ENCODE measurements at places on chromosomes 5 and 9. TPM values are rescaled to one million over a fixed set of nuclear protein-coding genes. Genes with fewer than 3 reads are reported as not detected.

The STOML2 gene
- total RNA-seq, result 61.2 TPM

The SPINK1 gene
- total RNA-seq, result not detected

The MARCHF3 gene
- total RNA-seq, result 21.9 TPM

The PROB1 gene
- 2.0 TPM for total RNA-seq

The RAB3C gene
- total RNA-seq, result 115 TPM

The C6 gene
- total RNA-seq, result 1.2 TPM

The LECT2 gene
- total RNA-seq, result not detected

The PFN3 gene
- not detected for total RNA-seq

The IRF1 gene
- total RNA-seq, result 8.5 TPM

The SPINK7 gene
- not detected for total RNA-seq

Measured in spinal cord (tissue), 10 donors.